ENCODE measurements at places on chromosomes 7 and 10. TPM values are rescaled to one million over a fixed set of nuclear protein-coding genes. Genes with fewer than 3 reads are reported as not detected.

The TRIL gene
- not detected for total RNA-seq

DNA sequence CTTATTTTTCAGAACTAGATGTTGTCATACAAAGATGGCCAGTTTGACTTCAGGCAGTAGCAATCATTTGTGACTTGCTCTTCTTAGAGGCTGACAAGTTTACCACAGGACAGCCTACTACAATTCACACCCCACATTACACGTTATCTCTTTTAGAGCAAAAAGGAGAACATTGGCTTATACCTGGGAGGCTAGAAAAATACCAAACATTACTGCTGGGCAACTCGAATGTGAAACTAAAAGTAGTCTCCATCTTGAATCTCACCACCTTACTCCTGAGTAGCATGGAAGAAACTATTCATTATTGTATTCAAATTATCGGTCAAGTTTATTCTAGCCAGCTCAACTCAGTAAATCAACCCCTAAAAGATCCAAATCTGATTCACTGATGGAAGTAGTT is 90.7 kb upstream of the TMEM26 start:
- DNase-seq: no peak
- no peaks in the 10 kb centered on the region for H3K36me3 ChIP-seq
- peaks cover 2% of the 10 kb centered on the region for H3K27me3 ChIP-seq
- H3K4me1 ChIP-seq: no peaks in the 10 kb centered on the region
- H3K27ac ChIP-seq: no peak overlapping the region
- H3K4me3 ChIP-seq: no peak overlapping the region

The TET1 gene
- total RNA-seq: 3.2 TPM

The HTR5A gene
- not detected for total RNA-seq

DNA sequence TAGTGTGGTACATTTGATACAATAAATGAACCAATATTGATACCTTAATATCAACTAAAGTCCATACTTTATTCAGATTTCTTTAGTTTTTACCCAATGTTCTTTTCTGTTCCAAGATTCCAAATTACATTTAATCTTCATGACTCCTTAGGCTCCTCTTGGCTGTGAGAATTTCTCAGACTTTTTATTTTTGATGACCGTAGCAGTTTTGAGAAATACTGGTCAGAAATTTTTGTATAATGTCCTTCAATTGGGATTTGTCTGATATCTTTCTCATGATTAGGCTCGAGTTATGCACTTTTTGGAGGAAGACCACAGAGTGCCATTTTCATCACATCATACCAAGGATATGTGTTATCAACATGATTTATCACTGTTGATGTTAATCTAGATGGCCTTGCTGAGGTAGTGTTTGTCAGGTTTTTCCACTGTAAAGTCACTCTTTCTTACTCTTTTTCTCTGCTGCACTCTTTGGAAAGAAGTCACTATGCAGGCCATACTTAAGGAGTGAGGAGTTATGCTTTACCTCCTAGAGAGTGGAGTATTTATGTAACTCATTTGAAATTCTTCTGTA is 12.9 kb upstream of the ENTPD1 start:
- no peak for DNase-seq
- no peak overlapping the region for H3K4me3 ChIP-seq
- no peak overlapping the region for H3K27ac ChIP-seq
- H3K27me3 ChIP-seq: no peaks in the 10 kb centered on the region
- H3K4me1 ChIP-seq: peaks cover 7% of the 10 kb centered on the region

DNA sequence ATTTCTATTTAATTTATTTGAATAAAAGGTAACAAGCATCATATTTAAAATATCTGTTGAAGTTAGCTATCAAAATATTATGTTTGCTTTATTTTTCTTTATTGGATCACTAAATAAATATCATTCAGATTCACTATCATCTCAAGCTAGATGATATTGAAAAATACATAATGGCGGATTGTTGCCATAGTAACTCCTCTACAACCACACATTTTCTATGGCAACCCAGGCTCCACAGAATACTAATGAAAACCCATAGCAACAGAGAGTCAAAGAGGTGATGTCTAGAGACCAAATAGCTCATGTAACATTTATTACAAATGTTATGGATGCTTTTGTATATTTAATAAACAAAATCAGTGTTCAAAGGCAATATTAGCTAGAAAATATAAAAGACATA is 148.9 kb upstream of the CDK1 start:
- no peak for DNase-seq
- H3K27me3 ChIP-seq: peaks cover 3% of the 10 kb centered on the region
- H3K4me3 ChIP-seq: no peak overlapping the region
- H3K27ac ChIP-seq: no peak overlapping the region

DNA sequence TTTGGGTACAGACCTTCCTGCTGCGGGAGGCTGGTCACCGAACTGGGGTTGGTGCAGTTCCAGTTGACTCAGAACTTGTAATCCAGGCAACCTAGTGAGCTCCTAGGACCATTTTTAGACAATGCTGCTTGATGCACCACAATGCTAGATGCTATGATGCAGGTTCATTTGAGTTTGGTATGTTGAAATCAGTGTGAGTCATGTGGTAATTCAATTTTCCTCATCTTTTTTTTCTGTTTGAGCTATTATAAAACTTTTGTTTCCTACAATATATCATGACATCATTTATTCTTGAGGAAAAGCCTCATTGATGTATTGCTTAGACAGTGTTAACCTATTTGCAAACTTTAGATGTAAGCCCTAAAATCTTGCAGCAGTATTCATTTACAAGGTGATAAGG is 40.9 kb upstream of the MTPN start:
- no peaks in the 10 kb centered on the region for H3K4me1 ChIP-seq
- no peak overlapping the region for H3K4me3 ChIP-seq
- H3K27me3 ChIP-seq: peaks cover 14% of the 10 kb centered on the region
- no peaks in the 10 kb centered on the region for H3K36me3 ChIP-seq
- DNase-seq: no peak

The TMEM254 gene
- 13.0 TPM for total RNA-seq

The NOD1 gene
- total RNA-seq: 16.9 TPM

Measured in naive thymus-derived CD8-positive, alpha-beta T cell (primary cell).